ENCODE measurements at places on chromosomes 6 and 20. TPM values are rescaled to one million over a fixed set of nuclear protein-coding genes. Genes with fewer than 3 reads are reported as not detected.

The TFAP2A gene
- total RNA-seq = 0.78 TPM

DNA sequence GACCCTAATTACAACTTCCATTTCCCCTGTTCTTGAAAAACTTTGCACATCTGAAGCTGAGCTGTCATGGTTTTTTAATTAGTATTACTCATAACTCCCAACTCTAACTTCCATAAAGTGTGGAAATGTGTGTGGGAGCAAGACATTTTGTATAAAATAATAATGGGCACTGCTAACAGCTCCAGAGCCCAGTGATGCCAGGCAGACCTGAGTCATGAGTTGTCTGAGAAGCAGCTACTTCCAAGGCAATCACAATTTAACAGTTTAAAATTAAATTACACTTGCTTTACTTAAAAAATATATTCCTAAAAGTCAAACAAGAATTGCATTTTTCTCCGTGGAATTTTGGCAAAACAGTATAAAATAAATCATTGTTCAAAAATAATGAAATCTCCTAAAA, 6.4 kb downstream of the SLC2A12 start:
- DNase-seq = no peak

The CCN6 gene
- not detected for total RNA-seq

- no peak for DNase-seq
Observed at GRCh38 chr6:125981571-125982185, 4.7 kb upstream of the TRMT11 start.

- no peak for DNase-seq
Observed at GRCh38 chr6:121897337-121897760, 461.9 kb downstream of the GJA1 start.

DNA sequence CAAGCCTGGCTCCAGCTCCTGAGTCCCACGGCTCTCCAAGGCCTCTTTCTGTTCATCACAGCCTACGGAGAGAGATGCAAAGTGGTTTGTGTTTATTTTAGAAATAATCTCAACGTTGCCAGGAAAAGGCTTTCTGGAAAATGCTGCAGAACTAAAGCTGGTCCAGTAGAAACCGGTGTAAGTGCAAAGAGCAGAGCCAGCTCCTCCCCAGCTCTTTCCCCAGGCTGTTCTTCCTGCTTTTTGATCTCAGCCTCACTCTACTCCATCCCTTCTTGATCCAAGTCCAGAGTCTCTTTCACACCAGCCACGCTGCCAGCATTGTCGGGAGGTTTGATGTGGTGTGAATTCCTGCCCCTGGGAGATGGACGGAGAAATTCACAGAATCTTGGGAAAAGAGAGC, 69.8 kb downstream of the TMEM170B start:
- no peak for DNase-seq

The FKBP1C gene
- total RNA-seq = 0.73 TPM
